ENCODE measurements at places on chromosomes 3 and 15. TPM values are rescaled to one million over a fixed set of nuclear protein-coding genes. Genes with fewer than 3 reads are reported as not detected.

HGD gene
- 0.16 TPM for total RNA-seq

- H3K4me3 ChIP-seq: no peak overlapping the region
- H3K36me3 ChIP-seq: no peaks in the 10 kb centered on the region
- H3K4me1 ChIP-seq: no peaks in the 10 kb centered on the region
Measured at GRCh38 chr3:141853629-141854168, 22.7 kb upstream of the ATP1B3 start.

DNA sequence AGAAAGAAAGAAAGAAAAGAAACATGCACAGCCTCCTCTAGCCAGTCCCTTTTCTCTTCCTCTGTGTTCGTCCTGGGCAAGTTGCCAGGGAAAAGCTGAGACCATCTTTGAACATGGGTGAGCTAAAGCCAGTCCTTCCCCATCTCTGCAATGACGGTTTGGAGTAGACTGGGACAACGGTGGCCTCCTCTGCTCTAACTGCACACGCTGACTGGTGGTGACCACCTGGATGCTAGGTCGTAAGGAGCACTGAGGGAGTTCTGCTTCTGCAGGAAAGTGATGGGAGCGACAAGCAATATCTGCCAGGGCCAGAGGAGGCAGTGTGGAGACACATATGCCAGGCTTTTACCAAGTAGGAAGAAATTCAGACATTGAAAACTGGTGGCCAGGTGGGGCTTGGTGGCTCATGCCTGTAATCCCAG lies 111.7 kb downstream of the NUP210 start:
- H3K36me3 ChIP-seq: peaks cover 2% of the 10 kb centered on the region
- H3K4me3 ChIP-seq: no peak overlapping the region
- no peaks in the 10 kb centered on the region for H3K4me1 ChIP-seq
- no peaks in the 10 kb centered on the region for H3K27me3 ChIP-seq

GRCh38 chr3:47989981-47990440 lies 26.2 kb downstream of the MAP4 start:
- H3K4me1 ChIP-seq: peaks cover 10% of the 10 kb centered on the region
- H3K4me3 ChIP-seq: no peak overlapping the region
- peaks cover 5% of the 10 kb centered on the region for H3K36me3 ChIP-seq

- peak overlapping the region; percentile 44 for H3K4me3 ChIP-seq
- H3K27me3 ChIP-seq: peaks cover 32% of the 10 kb centered on the region
- H3K27ac ChIP-seq: no peak overlapping the region
- H3K36me3 ChIP-seq: no peaks in the 10 kb centered on the region
- H3K4me1 ChIP-seq: no peaks in the 10 kb centered on the region
Measured at GRCh38 chr15:64774629-64775493, 528 bp downstream of the RBPMS2 start.

GRCh38 chr3:100526613-100527346 lies 34.4 kb downstream of the TMEM45A start:
- no peak for DNase-seq
- H3K4me1 ChIP-seq: no peaks in the 10 kb centered on the region
- H3K27me3 ChIP-seq: peaks cover 12% of the 10 kb centered on the region
- no peak overlapping the region for H3K4me3 ChIP-seq
- H3K36me3 ChIP-seq: no peaks in the 10 kb centered on the region

C3orf49 gene
- not detected for total RNA-seq

TERC gene
- total RNA-seq: 11.1 TPM

GRIP2 gene
- not detected for total RNA-seq

DNA sequence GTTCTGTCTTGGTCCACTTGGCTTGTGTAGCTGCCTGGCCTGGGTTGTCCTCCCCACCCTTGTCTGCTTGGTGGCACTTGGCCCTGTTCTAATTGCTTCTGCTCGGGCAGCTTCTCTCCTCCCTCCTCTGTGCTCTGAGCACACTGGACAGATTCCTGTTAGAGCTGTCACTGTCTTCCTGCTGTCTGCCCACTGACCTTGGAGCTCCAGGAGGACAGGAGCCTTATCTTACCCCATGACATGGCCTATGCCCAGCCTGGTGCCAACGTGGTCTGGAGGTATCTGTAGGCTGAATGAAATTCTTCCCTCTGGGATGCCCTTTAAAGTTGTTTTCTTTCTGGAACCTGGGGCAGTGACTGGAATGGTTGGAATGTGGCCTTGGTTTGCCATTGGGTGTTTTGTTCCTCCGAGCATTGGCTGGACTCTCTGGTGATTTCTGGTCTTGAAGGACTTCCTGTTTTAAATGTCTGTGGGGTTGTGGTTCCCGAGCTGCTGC lies 94.1 kb downstream of the FAM43A start:
- no peaks in the 10 kb centered on the region for H3K4me1 ChIP-seq
- no peak overlapping the region for H3K27ac ChIP-seq
- peaks cover 20% of the 10 kb centered on the region for H3K27me3 ChIP-seq
- H3K36me3 ChIP-seq: no peaks in the 10 kb centered on the region

GRCh38 chr15:81954158-81954783 lies 91.5 kb downstream of the MEX3B start:
- H3K36me3 ChIP-seq: no peaks in the 10 kb centered on the region
- no peak overlapping the region for H3K27ac ChIP-seq
- H3K27me3 ChIP-seq: peaks cover 4% of the 10 kb centered on the region
- no peak for DNase-seq

- peak overlapping the region; percentile 47 for H3K27ac ChIP-seq
- no peaks in the 10 kb centered on the region for H3K27me3 ChIP-seq
- DNase-seq: no peak
- peak overlapping the region; percentile 38 for H3K4me3 ChIP-seq
Measured at GRCh38 chr15:44738340-44738984, 2.1 kb downstream of the TRIM69 start.

- H3K4me1 ChIP-seq: no peaks in the 10 kb centered on the region
- peaks cover 13% of the 10 kb centered on the region for H3K27me3 ChIP-seq
- H3K27ac ChIP-seq: no peak overlapping the region
- H3K4me3 ChIP-seq: no peak overlapping the region
- no peak for DNase-seq
- H3K36me3 ChIP-seq: no peaks in the 10 kb centered on the region
Measured at GRCh38 chr3:182501856-182502255, 291.4 kb upstream of the ATP11B start.

Measured in activated CD4-positive, alpha-beta T cell treated with anti-CD3 and anti-CD28 coated beads for 36 hours (primary cell).